ENCODE measurements at places on chromosomes 2 and 18.

- no peaks in the 10 kb centered on the region for H3K36me3 ChIP-seq
- H3K4me1 ChIP-seq = peaks cover 19% of the 10 kb centered on the region
- DNase-seq = peak; percentile 37
- H3K27ac ChIP-seq = no peak within 1 kb of the TSS
These were observed at the start of gene LRP1B for GRCh38 chr2:142131010-142131669. LRP1B (minus strand) TSS chr2:142131016; CDS start chr2:142130729, 287 bp downstream.

DNA sequence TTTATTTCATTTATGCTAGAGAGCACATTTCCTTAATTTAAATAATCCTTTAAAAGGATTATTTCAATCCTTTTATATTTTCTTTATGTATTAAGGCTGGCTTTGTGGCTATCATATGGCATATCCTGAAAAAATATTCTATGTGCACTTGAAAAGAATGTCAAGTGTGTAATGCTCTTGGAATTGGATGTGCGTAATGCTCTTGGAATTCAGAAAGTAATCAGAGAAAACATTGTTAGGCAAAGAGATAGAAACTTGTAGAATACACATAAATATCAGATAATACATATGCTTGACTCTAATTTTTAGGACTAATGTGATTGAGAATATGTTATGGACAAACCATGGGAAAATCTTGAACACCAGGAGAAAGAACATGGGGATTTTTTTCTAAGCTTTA lies 197.5 kb upstream of the COL3A1 start:
- no peaks in the 10 kb centered on the region for H3K36me3 ChIP-seq
- H3K4me1 ChIP-seq = no peaks in the 10 kb centered on the region
- no peaks in the 10 kb centered on the region for H3K27me3 ChIP-seq
- no peak overlapping the region for H3K4me3 ChIP-seq

DNA sequence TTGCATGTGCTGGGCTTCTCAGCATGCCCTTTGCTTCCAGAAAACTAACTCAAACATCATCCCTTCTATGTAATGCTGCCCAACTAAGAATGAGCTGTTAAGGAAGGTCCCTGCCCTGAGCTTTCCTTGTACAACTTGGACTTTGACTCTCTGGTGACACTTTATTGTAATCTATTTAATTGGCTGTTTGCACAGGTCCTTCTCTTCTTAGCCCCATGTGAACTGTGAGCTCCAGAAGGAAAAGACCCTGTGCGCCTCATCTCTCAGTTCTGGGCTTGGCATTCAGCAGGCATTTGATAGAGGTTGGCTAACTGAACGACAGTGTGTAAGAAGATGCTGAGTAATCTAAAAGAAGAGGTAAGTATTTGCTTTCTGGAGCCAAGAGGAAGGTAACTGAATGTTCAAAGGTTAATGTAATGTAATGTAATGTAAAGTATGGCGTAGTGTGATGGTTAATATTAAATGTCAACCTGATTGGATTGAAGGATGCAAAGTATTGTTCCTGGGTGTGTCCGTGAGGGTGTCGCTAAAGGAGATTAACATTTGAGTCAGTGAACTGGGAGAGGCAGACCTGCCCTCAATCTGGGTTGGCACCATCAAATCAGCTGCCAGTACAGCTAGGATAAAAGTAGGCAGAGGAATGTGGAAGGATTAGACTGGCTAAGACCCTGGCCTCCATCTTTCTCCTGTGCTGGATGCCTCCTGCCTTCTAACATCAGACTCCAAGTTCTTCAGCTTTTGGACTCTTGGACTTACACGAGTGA lies 60.8 kb upstream of the CCDC195 start:
- no peak overlapping the region for H3K27ac ChIP-seq
- no peak overlapping the region for H3K4me3 ChIP-seq
- H3K27me3 ChIP-seq = no peaks in the 10 kb centered on the region
- no peak for DNase-seq

- no peak overlapping the region for H3K27ac ChIP-seq
- no peak for DNase-seq
- no peaks in the 10 kb centered on the region for H3K27me3 ChIP-seq
- H3K4me1 ChIP-seq = no peaks in the 10 kb centered on the region
- H3K36me3 ChIP-seq = no peaks in the 10 kb centered on the region
These were observed 190.5 kb downstream of the RND3 start for GRCh38 chr2:150296770-150297546.

DNA sequence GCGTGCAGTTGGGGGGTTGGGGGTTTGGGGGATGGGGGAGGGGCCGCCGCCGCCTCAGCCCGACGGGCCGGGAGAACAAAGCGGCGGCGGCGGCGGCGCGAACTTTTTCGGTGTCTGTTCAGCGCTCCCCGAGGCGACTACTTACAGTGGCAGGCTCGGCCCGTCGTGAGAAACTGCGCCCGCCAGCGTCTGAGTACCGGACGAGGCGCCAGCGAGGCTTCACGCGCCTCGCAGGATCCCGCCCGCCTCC lies 172 bp downstream of the PRKD3 start:
- H3K36me3 ChIP-seq = no peaks in the 10 kb centered on the region
- H3K4me1 ChIP-seq = peaks cover 32% of the 10 kb centered on the region
- H3K27me3 ChIP-seq = peaks cover 20% of the 10 kb centered on the region
- H3K4me3 ChIP-seq = peak overlapping the region; percentile 90
- H3K27ac ChIP-seq = peak overlapping the region; percentile 63
